ENCODE measurements at places on chromosomes 7 and 10.

- H3K36me3 ChIP-seq, result no peaks in the 10 kb centered on the region
- no peak for DNase-seq
- H3K4me3 ChIP-seq, result no peak overlapping the region
- H3K27ac ChIP-seq, result no peak overlapping the region
- H3K4me1 ChIP-seq, result no peaks in the 10 kb centered on the region
- no peaks in the 10 kb centered on the region for H3K27me3 ChIP-seq
Measured at GRCh38 chr10:88106366-88106765, 242.9 kb downstream of the PTEN start.

GRCh38 chr7:29167721-29168120 is 21.4 kb upstream of the CPVL start:
- no peak overlapping the region for H3K4me3 ChIP-seq
- no peak overlapping the region for H3K27ac ChIP-seq
- DNase-seq, result no peak
- H3K27me3 ChIP-seq, result no peaks in the 10 kb centered on the region
- H3K36me3 ChIP-seq, result no peaks in the 10 kb centered on the region

DNA sequence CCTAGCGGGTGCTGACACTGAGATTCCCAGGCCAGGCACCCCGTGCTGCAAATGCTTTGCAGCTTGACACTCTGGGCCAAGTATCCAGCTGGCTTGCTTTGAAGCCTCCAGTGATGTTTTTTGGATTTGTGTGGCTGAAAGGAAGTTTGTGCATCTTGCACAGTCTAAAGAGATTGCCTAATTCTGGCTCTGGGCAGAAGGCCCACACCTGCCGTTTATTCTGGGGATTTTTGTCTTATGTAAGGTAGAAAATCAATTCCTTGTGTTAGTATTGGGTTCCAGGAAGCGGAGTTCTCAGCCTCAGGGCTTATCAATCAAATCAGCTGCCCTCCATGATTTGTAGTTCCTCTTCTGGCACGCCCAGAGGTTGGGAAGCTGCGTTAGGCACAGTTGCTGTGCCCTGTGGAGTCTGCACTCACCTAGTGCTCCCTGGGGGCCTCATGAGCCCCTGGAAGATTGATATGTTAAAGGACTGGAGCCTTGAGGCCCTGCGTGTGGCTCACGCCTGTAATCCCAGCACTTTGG is 8.4 kb upstream of the PURB start:
- DNase-seq, result no peak
- H3K27ac ChIP-seq, result no peak overlapping the region
- H3K27me3 ChIP-seq, result peaks cover 6% of the 10 kb centered on the region
- no peaks in the 10 kb centered on the region for H3K4me1 ChIP-seq

DNA sequence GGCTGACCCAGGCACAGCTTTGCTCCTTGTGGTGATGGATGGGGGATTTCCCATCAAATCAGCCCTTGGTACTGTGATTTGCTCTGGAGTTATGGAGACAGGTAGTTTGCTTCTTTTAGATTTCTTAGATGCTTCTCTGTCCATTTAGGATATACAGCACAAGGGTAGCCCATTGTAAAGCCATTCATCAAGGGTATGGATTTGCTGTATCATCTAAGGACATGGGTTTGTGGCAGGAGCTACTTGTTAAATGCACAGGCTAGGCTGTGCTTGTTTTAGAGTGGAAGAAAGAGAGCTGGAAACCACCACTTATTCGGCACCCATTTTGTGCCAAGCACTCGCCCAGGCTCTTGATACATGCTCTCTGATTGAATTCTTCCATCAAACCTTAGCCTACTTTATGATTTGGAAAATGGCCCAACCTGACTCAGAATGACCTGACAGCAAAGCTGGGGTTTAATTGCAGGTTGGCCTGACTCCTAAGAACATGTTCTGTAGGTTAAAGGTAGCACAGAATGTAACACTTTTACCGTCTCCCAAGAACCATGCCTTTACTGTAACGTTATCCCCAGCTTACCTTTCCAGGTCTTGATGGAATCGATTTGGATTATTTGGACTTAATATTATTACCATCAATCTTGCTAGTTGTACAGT is 168.0 kb downstream of the SNX10 start:
- H3K27ac ChIP-seq, result no peak overlapping the region
- no peaks in the 10 kb centered on the region for H3K36me3 ChIP-seq
- DNase-seq, result no peak

DNA sequence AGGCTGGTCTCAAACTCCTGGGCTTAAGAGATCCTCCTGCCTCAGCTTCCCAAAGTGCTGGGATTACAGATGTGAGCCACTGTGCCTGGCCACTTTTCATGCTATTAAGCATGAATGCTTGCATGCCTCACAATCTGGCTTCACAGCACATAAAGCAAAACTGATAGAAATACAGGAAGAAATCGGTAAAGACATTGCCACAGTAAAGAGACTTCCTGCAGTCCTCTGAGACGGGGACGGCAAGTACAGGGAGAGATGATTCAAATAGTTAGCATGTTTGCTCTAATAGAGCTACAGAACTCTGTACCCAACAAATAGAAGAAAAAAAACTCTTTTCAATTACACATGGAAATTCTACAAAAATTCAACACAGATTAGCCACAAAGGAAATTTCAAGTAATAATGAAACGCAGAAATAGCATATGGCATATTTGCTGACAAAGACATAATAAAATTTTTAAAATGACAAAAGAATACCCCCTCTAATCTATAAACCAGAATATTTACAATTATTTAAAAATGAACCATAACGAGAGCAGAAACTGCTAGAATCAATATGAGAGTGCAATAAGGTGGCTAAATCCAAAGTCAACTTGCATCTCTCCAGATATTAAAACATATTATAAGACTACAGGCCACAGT is 32.3 kb downstream of the CARD11 start:
- H3K27ac ChIP-seq, result no peak overlapping the region

DNA sequence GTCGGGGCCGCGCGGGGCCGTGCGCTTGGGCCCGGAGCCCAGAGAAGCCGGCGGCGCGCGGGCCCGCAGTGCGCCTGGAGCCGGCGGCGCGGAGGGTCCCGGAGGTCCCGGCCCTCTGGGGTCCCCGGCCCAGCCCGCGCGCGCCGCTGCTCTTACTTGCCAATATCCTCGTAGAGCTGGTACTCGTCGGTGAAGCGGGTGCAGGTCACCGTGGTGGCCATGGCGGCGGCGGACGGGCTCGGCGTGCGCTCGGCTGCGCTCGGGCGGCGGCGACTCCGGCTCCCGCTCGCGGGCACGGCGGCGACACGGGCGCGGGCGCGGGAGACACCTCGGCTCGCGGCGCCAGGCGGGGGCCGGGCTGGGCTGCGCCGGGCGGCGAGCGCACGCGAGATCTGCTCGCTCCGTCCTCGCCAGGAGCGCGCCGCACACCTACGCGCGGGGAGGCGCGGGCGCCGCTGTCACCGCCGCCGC is at the start of gene CAMK2B:
Gene CAMK2B, minus strand, starts transcription at position 394 of the 471 bp plus-strand sequence. Its CDS starts 173 bp downstream, at position 221.
- peak within 1 kb of the TSS; percentile 86 for H3K27ac ChIP-seq
- DNase-seq, result no peak
- H3K27me3 ChIP-seq, result peaks cover 76% of the 10 kb centered on the region

GRCh38 chr7:127791446-127792189 is 139.6 kb downstream of the SND1 start:
- H3K27me3 ChIP-seq, result no peaks in the 10 kb centered on the region
- peaks cover 16% of the 10 kb centered on the region for H3K4me1 ChIP-seq
- DNase-seq, result no peak
- no peak overlapping the region for H3K27ac ChIP-seq
- peaks cover 9% of the 10 kb centered on the region for H3K36me3 ChIP-seq
- no peak overlapping the region for H3K4me3 ChIP-seq

DNA sequence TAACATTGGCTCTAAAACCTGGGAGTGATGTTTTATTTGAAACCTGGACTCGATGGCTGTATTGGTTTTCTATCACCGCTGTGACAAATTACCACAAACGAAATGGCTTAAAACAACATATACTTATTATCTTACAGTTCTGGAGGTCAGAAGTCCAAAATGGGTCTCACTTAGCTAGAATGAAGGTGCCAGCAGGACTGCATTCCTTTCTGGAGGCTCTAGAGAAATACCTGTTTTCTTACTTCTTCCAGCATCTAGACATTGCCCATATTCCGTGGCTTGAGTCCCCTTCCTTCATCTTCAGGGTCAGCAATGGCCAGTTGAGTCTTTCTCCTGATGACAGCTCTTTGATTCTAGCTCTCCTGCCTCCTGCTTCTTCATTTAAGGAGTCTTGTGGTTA is 44.3 kb upstream of the STEAP1B start:
- no peaks in the 10 kb centered on the region for H3K4me1 ChIP-seq
- H3K27me3 ChIP-seq, result peaks cover 28% of the 10 kb centered on the region
- no peak overlapping the region for H3K4me3 ChIP-seq

DNA sequence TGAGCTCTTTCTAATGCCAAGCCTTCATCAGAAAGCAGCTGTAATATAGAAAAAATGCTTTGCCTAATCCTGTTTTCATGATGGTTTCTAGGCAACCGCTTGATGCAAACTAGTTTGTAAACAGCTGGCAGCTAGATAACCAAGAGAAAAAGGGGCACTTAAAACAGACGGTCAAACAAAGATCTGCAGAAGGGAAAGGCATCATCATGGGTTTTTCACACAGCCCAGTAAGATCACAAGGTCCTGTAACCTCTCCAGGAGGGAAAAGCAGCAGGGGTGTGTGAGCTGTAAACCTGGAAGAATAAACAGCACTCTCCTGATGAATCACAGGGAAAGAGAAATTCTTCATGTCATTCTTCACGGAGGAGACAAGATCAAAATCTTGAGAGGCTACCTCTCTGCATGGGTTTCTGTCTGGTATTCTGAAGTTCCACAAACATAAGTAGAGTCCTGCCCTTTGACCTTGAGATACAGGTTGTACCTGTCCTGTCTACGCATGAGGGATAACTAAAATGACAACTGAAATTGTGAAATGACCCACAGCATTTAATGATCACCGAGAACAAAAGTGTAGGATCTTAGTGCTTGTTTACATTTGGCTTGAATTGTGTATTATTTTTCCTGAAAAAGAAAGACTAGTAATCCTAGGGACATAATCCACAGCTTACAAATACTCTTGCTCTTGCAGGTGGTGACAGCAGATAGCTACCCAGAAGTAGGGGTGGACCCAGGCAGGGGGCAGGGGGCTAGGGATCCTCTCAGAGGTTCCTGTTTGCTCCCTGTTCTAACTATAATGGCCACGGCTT is 48.0 kb downstream of the CREB3L2 start:
- H3K4me3 ChIP-seq, result peak overlapping the region; percentile 78
- no peak for DNase-seq
- peaks cover 21% of the 10 kb centered on the region for H3K36me3 ChIP-seq

- H3K36me3 ChIP-seq, result no peaks in the 10 kb centered on the region
- DNase-seq, result no peak
- peaks cover 4% of the 10 kb centered on the region for H3K27me3 ChIP-seq
- peaks cover 6% of the 10 kb centered on the region for H3K4me1 ChIP-seq
- no peak overlapping the region for H3K27ac ChIP-seq
Measured at GRCh38 chr7:156985101-156985992, 25.1 kb downstream of the MNX1 start.

DNA sequence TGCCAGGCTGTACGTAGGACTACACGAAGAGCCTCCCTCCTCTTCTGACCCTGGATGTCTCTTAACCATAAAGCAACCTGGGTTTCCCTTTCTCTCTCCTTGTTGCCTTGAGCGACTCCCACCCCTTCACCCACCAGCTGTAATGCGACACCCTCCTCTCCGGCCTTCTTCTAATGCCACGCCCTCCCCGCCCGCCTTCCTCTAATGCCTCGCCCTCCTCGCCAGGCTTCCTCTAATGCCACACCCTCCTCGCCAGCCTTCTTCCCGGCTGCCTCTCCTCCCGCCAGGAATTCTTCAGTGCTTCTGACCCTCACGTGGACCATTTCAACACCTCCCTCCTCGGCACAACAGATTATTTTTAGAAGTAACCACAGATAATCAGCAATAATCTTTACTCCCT is 348.5 kb upstream of the SHH start:
- H3K4me3 ChIP-seq, result no peak overlapping the region
- peaks cover 34% of the 10 kb centered on the region for H3K27me3 ChIP-seq

DNA sequence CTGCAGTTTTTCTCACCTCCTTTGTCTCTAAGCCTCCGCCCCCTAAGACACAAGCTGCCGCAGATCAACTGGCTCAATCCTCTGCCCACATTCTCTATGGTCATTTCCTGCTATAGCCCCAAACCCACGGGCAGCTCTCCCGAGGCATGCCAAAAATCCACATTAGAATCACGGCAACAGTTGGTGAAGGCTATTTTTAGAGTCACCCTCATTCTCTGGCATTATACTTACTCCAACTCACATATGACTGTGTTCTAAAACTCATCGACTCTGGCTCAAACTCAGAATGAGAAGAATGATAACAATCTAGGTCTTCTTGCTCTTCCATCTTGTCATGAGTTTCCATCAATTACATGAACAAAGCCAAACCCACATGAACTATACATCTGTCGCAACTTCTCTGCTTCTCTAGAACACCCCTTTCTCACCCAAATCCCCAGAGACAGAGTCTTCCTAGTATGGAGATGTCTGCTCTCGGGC is 10.9 kb upstream of the KIAA1549 start:
- H3K27ac ChIP-seq, result peak overlapping the region; percentile 75
- no peaks in the 10 kb centered on the region for H3K4me1 ChIP-seq

GRCh38 chr7:33196221-33196620 is 66.9 kb downstream of the BBS9 start:
- H3K4me3 ChIP-seq, result no peak overlapping the region
- no peak overlapping the region for H3K27ac ChIP-seq
- H3K27me3 ChIP-seq, result no peaks in the 10 kb centered on the region
- DNase-seq, result no peak

GRCh38 chr7:45927721-45928120 is 6.6 kb upstream of the IGFBP3 start:
- H3K4me3 ChIP-seq, result no peak overlapping the region
- H3K27ac ChIP-seq, result no peak overlapping the region
- H3K27me3 ChIP-seq, result peaks cover 5% of the 10 kb centered on the region
- no peaks in the 10 kb centered on the region for H3K36me3 ChIP-seq
- DNase-seq, result no peak

GRCh38 chr10:118850418-118851061 is 95.8 kb upstream of the CACUL1 start:
- H3K36me3 ChIP-seq, result no peaks in the 10 kb centered on the region
- H3K27ac ChIP-seq, result no peak overlapping the region

- H3K4me3 ChIP-seq, result no peak overlapping the region
- H3K27ac ChIP-seq, result peak overlapping the region; percentile 58
- no peak for DNase-seq
- no peaks in the 10 kb centered on the region for H3K27me3 ChIP-seq
- H3K4me1 ChIP-seq, result peaks cover 4% of the 10 kb centered on the region
Measured at GRCh38 chr7:44537442-44537841, 3.7 kb downstream of the NPC1L1 start.

- DNase-seq, result no peak
- peaks cover 3% of the 10 kb centered on the region for H3K36me3 ChIP-seq
- H3K4me3 ChIP-seq, result peak overlapping the region; percentile 10
- H3K27me3 ChIP-seq, result no peaks in the 10 kb centered on the region
- H3K27ac ChIP-seq, result peak overlapping the region; percentile 28
Measured at GRCh38 chr7:134885967-134886352, 100.3 kb upstream of the AGBL3 start.

GRCh38 chr10:6589287-6590094 is 9.4 kb upstream of the PRKCQ start:
- H3K36me3 ChIP-seq, result no peaks in the 10 kb centered on the region
- peaks cover 19% of the 10 kb centered on the region for H3K27me3 ChIP-seq
- DNase-seq, result no peak
- no peak overlapping the region for H3K27ac ChIP-seq
- H3K4me3 ChIP-seq, result no peak overlapping the region
